Activated CD8-positive, alpha-beta memory T cell treated with anti-CD3 and anti-CD28 coated beads, Interleukin-2, amount 10 ng/mL, durations not matched to agents 7 days and 5 days (primary cell): ENCODE measurements at places on chromosomes 3 and 15. TPM values are rescaled to one million over a fixed set of nuclear protein-coding genes. Genes with fewer than 3 reads are reported as not detected.

GRCh38 chr3:87145553-87145952, 81.6 kb upstream of the CHMP2B start:
- DNase-seq: no peak

SLC28A2 gene
- total RNA-seq: not detected

DNA sequence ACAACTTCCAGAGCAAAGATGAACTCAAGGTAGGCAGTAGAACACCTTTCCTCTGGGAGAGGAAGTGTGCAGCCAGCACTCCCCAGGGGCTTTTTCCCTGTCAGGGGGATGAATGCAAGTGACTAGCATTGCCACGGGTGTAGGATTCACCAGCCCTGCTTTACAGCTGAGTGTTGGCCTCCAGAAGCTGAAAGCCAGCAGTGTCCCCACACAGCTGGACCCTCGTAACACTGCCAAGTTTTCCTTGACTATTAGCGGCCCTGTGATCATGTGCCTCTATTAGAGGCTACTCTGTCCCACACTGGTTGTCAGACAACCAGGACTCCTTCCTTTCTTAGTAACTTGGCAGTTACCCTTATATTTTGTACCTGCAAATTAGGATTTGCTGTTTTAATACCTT, 104.9 kb upstream of the MANF start:
- no peak for DNase-seq

GRCh38 chr15:101604124-101604874, 47.9 kb downstream of the TM2D3 start:
- no peak for DNase-seq

DNA sequence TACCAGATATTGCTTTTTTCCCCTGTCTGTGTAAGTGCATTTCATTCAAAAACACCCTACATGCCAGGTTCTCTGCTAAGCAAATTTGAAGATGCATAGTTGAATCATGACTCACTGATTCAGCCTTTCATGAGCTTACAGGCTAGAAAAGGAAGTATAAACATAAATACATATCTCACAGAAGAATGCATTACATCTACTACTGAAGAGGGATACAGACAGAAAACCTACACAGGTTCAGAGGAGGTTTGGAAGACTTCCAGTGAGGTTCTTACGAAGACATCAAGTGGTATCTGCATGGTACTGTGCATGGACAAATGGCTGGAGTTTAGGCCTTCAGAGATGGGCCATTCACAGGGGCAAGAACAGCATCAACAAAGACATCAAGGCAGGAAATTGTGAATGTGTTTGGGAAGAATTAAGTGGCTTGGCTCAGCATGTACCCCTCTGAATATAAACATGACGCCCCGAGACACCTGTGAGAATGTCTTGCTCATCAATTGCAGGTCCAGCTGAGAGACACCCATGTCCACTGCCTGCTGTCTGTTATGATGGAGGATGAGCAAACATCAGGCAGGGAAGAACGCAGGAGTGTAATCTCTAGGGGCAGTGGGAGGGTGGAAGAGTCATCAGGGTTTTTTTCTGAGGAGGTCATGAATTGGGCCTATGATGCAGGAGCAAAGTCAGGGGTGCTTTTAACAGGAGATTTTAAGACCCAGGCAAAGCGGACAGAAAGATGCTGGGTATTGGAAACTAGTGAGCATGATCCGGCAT, 105.1 kb upstream of the GALNT15 start:
- no peak for DNase-seq

DNA sequence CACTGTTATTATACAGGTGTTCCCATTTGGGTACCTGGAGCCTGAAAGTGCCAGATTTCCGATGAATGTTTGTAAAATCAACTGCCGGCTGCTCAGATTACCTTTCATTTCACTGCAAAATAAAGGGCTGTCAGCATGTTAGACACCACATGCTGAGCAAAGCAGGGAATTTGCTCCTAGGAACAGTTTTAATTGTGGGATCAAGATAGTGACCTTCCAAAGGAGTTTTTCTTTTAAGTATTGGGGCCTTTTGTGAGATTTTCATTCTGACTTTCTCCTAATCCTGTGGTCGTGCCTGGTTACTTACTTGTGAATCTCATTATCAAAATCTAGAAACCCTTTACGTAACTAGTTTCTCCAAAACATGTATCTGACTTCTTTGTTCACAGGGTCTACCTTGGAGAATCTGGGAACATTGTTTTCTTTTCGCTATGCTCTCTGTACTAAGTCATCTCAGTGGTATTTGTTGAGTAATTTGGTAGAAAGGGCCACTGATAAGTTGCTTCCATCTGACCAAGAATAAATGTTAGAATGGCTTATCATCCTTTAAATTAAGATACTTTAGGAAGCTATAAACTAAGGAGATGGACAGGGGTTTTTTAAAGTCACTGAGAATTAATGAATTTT, 40.8 kb upstream of the LRTM1 start:
- no peak for DNase-seq

GRCh38 chr15:66134284-66134683, 119.3 kb downstream of the MEGF11 start:
- no peak for DNase-seq

GRCh38 chr3:150319900-150320299, 88.2 kb upstream of the TSC22D2 start:
- no peak for DNase-seq

DNA sequence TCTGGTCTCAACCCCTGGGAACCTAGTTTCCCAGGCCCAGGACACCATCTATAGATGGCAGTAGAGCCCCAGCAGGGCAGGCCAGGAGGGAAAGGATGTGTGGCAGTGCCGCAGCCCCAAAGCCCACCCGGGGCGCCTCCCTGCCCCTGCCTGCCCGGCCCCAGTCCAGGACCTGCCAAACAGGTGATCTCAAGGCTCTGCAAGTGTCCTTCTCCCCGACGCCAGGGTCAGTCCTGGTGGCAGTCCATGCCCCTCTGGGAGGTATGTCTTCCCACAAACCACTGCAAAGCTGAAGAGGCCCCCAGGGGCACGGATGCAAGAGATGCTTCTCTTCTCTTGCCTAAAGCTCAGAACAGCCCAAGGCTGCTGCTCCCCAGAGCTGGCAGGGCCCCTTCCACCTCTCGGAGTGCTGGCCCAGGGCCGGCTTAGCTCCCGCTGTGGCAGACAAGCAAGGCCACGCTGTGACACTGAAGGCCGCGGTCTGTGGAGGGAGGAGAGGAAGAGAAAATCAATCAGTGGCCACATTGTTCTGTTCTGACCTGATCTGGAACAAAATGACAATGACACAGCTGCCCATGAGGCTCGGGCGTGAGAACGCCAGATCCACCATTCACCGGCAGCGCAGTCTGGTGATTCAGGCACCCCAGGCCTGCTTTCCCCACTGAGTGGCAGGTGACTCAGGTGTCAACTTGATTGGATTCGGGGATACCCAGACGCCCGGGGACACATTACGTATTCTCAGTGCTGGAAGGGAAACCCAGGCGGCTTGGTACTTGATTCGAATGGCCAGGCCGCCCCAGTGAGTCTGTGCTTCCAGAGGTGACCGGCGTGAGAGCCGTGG, 34.0 kb downstream of the KLHL25 start:
- no peak for DNase-seq

DNA sequence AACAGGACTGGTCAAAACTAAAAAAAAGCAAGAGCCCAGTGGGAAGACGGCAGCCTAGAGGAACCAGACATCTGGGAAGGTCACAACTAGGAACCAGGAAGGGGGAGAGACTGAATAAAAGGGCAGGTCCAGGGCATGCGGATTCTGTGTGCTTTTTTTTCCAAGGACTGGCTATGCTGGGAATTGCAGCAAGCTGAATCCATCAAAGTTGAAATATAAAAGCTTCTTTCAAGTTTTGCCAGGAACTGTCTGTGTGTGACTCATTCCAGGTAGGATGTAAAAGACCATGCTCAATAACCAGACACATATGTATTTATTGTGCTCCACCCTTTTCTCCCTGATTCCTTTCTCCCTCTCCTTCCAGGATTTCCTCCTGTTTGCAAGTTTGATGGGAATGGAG, 47.9 kb upstream of the CCDC80 start:
- no peak for DNase-seq

- no peak for DNase-seq
Observed at GRCh38 chr3:42946050-42946449, 33.1 kb upstream of the GASK1A start.

DNA sequence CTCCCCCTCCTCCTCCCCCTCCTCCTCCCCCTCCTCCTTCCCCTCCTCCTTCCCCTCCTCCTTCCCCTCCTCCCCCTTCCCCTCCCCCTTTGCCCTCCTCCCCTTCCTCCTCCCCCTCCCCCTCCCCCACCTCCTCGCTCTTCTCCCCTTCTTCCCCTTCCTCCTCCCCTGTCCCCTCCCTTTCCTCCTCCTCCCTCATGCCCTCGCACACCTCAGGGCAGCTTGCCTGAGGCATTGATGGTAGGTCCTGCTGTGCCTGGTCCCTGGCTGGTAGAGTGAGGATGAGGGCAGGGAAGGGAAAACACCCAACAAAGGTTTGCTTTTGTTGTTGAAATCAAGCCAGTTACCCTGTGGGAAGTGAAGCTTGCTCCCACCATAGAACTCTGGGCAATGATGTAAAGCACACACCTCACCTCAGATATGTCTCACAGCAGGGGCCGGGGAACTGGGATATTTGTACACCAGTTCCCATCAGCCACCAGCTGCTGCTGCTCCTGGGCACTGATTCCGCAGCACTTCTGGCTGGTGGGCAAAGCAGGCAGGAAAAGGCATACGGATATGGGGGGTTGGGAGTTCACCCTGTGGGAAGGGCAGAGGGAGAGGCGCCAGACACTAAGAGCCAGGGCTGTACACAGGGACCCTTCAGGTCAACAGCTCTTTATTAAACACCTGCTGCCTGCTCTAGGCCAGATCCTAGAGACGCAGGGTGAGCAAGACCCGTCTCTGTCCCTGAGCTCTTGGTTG, 13.8 kb downstream of the ISG20 start:
- DNase-seq: peak; percentile 35

DNA sequence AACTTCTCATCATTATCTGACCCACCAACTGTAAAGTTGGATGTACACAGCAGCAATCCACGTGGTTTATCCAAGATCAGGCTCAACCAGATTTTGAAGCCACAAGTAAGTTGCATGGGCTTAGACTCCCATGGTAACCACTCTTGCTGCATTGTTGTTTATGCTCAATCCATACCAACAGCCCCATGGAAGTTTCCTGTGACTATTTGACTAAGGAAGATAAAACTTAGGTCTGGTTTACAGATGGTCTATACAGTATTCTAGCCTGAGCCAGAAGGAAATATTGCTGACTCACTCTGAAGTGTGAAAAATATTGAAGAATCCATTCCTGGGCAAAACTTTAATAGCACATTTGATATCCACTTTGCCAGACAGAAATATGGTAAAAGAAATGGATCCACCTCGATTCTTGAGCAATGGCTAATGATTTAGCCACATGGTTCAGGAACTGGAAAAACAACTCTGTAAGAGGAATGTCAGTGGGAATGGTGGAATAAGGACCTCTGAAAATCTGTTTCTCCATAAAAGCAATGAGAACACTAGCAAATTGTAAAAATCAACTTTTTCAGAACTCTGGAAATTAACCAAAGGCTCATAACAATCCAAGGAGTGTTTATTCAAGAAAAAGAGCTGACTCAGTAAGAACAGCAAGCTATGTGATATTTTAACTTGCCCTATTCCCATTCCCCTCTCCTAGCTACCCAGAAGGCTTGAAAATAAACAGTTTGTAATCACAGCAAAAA, 162.9 kb upstream of the STT3B start:
- DNase-seq: no peak

ZBTB38 gene
- total RNA-seq: 49.4 TPM

- DNase-seq: no peak
Observed at GRCh38 chr3:118828351-118828750, 206.3 kb downstream of the IGSF11 start.
